ENCODE measurements at places on chromosomes 3 and 15. TPM values are rescaled to one million over a fixed set of nuclear protein-coding genes. Genes with fewer than 3 reads are reported as not detected.

The ASB14 gene
- not detected for total RNA-seq

The CACNA1D gene
- total RNA-seq, result not detected

The CSTA gene
- total RNA-seq, result not detected

The SERPINI1 gene
- 0.34 TPM for total RNA-seq

The EFCAB12 gene
- total RNA-seq, result not detected

The PARP16 gene
- total RNA-seq, result 7.4 TPM

The RPP25 gene
- total RNA-seq, result 1.4 TPM

The FETUB gene
- total RNA-seq, result not detected

The OR5H15 gene
- total RNA-seq, result not detected

The NRG4 gene
- total RNA-seq, result not detected

The UMPS gene
- total RNA-seq, result 42.2 TPM

The CHRNA3 gene
- total RNA-seq, result not detected

The TMEM108 gene
- total RNA-seq, result not detected

The ZIC1 gene
- 10.9 TPM for total RNA-seq

Data from SJSA1 (cell line).